ENCODE measurements at places on chromosomes 4 and X.

DNA sequence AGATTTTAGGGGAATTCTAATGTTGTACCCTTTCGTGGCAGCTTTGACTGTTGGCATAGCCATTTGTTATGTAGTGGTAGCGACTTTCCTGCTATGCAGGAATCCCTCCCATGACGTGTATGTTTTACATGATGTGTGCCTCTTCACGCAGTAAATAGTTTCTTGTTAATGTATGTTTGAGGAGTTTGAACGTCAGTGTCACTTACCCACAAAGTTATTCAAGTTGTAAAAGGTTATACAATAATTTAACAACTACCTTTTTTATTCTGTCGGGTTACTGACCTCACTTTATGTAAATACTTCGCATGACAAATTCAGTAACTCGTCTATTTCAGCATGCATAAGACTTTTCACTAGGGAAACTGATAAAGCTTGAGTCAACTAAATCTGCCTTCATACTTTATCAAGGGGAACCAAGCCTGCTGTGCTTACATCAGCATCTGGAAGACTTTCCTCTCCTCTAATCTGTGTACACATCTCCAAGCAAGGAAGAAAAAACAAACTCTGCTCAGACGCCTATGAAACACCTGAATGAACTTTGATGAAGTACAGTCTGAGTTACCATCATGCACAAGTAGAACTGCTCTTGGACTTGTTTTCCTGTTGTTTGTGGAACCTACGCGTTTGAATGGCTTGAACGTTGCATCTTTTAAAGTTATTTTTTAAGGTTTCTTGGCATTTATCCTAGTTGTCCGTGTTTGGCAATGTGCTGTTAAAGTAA, 61.2 kb downstream of the SLC9A6 start:
- DNase-seq: no peak

- DNase-seq: no peak
Measured at GRCh38 chr4:81631958-81632441, 160.3 kb upstream of the RASGEF1B start.

- DNase-seq: no peak
Measured at GRCh38 chr4:74223801-74224200, 65.9 kb downstream of the MTHFD2L start.

DNA sequence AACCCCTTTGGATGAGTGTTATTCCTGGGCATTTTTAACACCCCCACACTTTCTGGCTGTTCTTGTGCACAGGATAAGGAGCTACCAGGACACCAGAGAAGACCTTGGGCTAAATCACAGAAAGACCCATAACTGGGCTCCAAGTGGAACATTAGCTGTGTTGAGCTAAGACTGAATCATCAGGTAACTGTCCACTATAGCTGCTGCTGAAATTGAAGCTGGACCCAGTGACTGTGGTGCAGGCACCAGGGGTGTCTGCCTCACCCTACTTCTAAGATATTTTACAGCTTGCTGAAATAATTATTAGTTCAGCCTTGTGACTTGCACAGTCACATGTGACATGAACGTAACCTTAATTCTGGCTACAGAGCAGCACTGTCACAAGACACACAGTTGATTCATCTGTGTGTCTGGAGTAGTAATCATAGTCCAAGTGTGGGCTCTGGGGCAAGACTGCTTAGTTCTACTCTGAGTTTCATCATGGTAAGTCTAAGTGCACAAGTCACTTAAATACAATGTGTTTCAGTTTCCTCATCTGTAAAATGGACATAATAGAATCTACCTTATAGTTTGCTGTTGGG, 127.4 kb downstream of the SLC39A8 start:
- no peak for DNase-seq

DNA sequence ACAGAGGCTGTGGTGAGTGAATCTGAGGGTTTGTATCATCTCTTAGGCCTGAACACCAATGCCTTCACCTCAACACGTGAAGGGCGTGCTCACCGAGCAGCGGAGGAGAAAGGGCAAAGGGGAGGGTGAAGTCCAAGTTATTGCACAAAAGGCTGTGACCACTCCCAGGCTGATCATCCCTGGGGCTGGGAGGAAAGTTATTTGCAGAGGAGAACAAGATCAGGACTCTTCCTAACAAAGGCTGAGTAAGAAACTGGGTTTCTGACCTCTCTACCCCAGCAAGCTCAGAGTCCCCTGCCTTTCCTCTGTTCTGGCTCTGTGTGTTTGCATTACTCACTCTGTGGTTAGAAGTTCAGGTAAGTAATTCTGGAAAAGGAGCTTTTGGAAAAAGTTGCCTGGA, 366.3 kb upstream of the CXorf51A start:
- DNase-seq: no peak

DNA sequence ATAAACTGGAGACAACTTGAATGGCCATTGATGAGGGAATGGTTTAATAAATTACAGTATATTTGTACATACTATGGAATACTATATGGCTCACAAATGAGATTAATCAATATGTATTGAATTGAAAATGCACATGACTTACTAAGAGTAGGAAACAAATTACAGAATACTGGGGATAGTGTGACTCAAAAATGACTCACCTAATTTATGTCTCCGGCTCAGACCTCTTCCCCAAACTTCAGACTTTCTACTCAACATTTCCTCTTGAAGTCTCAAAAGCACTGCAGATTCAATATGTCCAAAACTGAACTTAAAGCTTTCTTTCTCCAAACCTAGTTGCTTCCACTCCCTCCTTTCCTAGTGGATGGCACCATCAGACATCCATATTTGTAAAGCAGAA, 28.8 kb upstream of the GRIA3 start:
- no peak for DNase-seq

DNA sequence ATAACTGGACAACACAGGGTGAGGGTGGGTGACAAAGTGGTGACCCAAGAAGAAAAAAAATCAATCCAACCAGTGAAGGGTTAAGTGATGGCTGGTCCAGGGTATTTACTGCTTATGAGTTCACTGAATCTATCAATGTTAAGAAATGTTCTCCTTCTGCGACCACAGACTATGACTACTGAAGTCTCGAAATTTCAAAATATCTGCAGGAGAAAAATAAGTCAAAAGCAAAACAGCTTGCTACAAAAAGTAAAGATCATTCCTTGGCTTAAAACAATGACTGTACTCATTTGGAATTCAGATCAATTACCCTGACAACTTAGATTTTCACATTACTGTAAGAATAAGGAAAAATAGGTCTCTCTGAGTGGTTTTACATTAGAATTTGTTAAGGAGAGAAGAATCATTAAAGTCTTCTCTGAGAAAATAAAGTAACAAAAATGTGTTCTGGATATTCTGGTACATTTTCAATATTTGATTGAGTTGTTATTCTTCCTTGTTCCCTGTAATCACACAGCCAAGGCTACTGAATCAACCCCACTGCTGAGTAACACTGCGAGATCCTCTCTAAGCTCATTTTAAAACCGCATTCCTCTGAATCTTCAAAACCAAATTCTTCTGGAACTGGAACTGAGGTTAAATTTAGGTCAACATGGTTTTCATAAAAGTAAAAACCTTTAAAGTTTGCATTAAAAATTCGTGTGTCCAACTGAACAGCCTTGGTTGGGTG, 22.7 kb downstream of the SMPX start:
- no peak for DNase-seq

GRCh38 chr4:94763005-94763404, 5.2 kb downstream of the BMPR1B start:
- no peak for DNase-seq

All from left cardiac atrium (tissue), 4 donors.